ENCODE measurements at places on chromosomes 5 and 9.

- no peak for DNase-seq
Measured at GRCh38 chr9:747567-747966, 93.9 kb upstream of the DMRT1 start.

- DNase-seq: no peak
Measured at GRCh38 chr5:149580808-149581191, 498 bp upstream of the ARHGEF37 start.

GRCh38 chr5:36198281-36198680 is 43.4 kb downstream of the NADK2 start:
- no peak for DNase-seq

DNA sequence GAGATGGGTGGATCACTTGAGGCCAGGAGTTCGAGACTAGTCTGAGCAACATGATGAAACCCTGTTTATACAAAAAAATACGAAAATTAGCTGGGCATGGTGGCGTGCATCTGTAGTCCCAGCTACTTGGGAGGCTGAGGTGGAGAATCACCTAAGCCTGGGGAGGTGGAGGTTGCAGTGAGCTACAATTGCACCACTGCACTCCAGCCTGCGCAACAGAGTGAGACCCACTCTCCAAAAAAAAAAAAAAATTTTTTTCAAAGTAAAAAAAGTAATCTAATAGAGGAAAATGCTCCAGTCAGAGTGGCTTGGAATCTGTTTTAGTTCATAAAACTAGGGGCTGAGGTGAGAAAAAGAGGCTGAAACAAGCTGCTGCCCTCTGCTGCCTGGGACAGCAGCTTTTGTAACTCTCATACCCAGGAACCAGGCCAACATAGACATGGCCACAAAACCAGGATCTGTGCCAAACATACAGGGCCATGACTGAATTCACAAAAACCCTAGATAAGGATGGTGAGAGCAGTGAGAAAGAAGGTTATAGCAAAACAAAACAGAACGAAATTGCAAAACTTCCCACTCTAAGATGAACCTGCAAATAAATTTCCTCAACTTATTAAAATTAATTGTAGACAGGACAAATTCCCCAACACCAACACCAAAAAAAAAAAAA is 13.1 kb upstream of the DCAF12 start:
- DNase-seq: peak; percentile 19

DNA sequence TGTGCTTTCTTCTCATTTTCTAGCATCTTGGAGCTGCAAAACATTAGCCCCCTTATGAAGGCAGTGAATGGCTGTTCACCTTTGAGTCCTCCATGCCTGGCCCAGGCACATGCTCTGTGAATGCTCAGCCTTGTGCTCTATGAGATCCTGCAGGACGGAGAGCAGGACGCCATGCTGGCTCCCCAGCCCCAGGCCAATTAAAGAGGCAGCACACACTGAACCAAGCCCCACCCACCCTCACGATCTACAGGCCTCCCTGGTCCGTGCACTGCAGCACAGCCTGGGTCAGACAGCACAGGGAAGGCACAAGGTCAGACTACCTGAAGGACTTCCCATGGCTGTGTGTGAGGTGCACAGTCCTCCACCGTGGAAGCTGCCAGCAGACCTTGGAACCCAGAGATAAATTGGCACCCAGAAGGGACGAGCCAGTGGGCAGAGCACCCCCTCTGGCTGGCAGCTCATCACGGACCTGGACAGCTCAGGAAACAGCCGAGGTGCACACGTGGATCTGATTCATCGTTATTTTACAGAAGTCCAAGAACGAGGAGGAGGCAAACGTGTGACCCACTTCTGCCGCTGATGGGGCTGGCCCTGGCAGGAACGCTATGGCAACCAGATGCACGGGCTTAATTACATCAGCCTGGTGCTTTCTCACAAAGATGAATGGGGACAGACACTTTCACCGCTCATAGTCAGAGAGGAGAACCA is 59.5 kb downstream of the OLFM1 start:
- no peak for DNase-seq

- no peak for DNase-seq
Measured at GRCh38 chr5:149756354-149756753, 26.2 kb downstream of the PPARGC1B start.

GRCh38 chr9:98575379-98576346 is 133.1 kb downstream of the GABBR2 start:
- no peak for DNase-seq

Data from SW 1271 (cell line).